ENCODE measurements at places on chromosomes 1 and 21.

DNA sequence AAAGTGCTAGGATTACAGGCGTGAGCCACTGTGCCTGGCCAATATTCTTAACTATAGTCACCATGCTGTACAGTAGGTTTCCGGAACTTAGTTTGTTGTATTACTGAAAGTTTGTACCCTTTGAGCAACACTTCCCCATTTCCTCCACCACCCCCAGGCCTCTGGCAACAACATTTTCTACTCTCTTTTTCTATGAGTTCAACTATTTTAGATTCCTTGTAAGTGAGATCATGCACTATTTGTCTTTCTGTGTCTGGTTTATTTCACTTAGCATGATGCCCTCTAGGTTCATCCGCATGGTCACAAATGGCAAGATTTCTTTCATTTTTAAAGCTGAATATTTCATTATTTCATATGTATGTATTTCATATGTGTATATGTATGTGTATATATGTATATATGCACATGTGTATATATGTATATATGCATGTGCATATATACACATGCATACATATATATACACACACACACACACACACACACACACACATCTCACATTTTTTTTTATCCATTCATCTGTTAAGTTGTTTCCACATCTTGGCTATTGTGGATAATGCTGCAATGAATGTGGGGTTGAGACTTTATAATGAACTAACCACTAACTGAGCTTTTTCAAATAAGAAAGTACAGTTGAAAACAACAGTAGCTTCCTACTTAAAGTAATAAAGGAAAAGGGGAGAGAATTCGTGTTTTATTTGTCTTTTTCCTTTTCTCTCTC is 256.8 kb upstream of the C1orf105 start:
- DNase-seq: no peak

DNA sequence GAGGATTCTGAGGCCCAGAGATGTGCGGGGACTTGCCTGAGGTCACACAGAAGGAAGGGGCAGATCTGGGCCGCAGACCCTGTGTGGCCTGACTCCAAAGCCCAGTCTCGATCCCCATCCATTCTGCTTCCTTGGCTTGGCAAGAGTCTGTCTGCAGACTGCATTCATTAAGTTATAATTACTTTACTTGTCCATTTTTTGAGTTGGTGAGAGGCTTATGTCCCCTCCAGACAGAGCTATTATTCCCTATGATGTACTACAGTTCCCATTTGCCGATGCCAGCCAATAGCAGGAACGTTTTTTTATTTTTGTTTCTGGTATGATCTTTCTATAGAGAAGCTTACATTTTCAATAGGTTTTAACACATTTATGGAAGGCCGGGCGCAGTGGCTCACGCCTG is 101.5 kb downstream of the ARHGEF10L start:
- DNase-seq: no peak

GRCh38 chr1:221806984-221807383 is 65.1 kb upstream of the DUSP10 start:
- no peak for DNase-seq

- no peak for DNase-seq
Measured at GRCh38 chr1:63705078-63705477, 68.7 kb upstream of the ROR1 start.

DNA sequence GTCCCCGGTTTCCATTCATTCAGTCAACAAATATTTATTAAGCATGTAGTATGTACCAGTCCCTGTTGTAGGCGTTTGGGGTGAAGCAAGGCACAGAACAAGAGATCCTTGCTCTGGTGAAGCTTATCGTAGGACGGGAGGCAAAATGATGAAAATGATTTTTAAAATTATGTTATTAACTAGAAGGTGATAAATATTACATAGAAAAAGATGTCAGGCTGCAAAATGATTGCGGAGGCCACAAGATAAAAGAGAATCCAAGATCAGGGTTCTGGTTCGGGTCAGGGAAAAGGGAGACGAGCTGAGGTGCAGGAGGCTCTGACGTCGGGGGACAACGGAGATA is 602 bp upstream of the CGN start:
- DNase-seq: no peak

DNA sequence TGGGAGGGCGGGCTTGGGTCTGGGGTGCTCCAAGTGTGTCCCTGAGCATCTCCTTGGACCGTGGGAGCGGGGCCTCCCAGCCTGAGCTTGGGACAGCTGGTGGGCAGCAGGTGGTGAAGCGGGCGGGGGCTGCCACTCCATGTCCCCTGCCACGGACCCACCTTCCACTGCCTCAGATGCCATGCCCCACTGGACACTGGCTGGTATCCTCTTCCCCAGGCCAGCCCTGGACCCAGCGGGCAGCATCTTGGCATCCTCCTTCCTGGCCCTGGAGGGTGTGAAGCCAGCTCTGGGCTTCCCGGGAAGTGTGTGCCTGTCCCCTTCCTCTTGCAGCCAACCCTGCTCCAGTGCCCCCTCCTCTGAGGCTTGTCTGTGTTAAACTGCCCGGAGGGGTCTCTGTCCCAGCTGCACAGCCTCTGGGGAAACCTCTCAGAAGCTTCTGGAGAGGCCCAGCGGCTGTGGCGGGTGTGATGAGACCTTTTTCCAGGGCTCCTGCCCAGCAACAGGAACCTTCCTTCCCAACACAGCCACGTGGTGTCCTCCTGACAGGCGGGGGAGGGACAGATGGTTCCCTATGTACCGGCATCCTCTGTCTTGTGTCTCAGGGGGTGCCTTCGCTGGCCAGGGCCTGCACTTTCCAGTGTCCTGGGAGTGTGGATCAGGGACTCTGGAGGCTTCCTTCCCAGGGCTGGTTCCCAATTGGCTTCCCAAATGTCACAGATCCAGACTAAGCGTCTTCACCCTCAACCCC is 81.6 kb upstream of the DISP3 start:
- DNase-seq: no peak

DNA sequence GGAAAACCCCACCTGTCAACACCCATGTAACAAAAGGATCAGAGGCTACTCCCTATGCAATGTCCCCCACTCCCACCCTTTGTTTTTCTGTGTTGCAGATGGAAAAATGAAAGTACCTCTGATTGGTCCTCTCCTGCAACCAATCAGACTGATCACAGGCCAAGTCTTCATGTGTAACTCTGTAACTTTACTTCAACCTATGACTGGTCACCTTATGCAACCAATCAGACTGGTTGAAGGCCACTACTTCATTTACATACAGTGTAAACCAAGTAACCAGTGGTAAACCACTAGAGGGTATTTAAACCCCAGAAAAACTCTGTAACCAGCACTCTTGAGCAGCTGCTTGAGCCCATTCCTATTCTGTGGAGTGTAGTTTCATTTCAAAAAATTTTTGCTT is 266.3 kb upstream of the OLFM3 start:
- DNase-seq: no peak

- DNase-seq: no peak
Measured at GRCh38 chr1:87149241-87150041, 179.2 kb upstream of the LMO4 start.

DNA sequence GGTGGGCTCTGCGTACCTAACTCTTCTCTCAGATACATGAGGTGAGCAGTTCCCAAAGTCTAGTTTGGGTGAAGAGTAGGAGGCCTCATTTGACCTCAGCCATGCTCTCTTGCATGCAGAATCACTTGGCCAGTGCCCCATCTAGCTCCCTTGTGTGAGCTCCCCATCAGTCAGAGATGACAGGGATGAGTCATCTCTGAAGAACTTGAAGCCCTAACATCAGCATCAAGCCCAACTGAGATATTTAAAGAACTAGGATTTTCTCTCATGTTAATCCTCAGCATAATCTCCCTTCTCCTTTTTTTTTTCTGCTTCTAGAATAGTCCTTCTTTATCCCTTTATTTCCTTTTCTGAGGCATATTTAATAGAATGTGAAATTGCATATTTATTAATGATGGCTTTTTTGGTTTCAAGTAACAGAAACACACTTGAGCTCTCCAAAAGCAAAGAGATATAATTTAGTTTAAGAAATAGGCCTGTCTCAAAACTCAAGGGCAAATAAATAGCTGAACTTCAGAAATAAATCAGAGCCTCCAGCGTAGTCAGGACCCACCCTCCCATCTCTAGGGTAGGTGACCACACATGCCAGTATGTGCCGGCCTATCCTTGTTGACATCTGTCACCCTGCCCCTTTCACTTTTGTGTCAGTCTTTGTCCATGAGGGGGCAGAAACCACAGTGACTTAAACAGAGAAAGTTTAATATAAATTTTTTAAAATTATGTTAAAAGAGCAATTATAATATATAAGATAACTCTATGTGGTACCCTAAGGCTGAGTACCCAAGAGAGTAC is 112.3 kb downstream of the TSEN15 start:
- DNase-seq: no peak

- DNase-seq: no peak
Measured at GRCh38 chr1:201914456-201915235, 25.9 kb downstream of the SHISA4 start.

- no peak for DNase-seq
Measured at GRCh38 chr1:66944330-66945274, 19.8 kb downstream of the MIER1 start.

Measured in NCI-H1436 (cell line).